NCI-H1930 (cell line): ENCODE measurements at places on chromosomes 3 and 15.
A peak's percentile ranks its signal among the peaks of the same experiment; 100 is the strongest.

DNA sequence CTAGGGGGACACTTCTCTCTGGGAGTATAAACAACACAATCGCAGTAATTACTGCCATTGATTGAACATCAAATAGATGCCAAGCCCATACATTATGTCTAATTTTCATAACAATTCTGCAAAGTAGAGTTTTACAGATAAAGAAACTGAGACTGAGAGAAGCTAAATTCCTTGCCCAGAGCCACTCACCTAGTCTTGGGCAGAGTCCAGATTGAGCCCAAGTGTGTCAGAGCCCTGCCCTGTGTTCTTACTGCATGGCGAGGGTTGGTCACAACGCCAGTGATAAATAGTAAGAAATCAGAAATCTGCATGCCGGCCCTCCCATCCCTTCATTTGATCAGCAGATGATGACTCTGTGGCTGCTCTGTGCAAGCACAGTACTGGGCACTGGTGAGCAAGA is 106.3 kb downstream of the C3orf70 start:
- no peak for DNase-seq

DNA sequence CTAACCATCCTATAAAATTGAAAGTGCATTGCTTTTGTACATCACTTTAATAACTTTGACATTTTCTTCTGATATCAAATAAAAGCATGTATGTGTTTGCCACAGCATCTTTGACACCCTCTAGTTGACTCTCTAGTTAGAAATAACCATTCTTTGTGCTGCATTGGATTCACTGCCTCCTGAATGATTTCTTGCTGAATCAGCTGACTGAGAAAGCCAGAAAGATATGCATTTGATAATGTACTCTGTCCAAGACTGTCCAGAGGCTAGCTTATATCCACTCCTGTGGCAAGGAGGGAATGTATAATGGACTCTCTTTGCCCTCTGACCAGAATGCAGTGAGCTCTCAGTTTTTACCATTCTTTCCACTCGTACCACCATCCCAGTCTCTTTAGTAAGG is 6.2 kb downstream of the RAB11A start:
- DNase-seq, result no peak

GRCh38 chr3:632571-633170 is 436.1 kb downstream of the CHL1 start:
- peak; percentile 56 for DNase-seq

GRCh38 chr15:30933293-30933692 is 29.6 kb downstream of the FAN1 start:
- no peak for DNase-seq

GRCh38 chr15:91624353-91624968 is 229.0 kb upstream of the SLCO3A1 start:
- DNase-seq, result no peak

- no peak for DNase-seq
Measured at GRCh38 chr15:52466134-52466701, 62.5 kb downstream of the MYO5A start.

GRCh38 chr3:194983620-194984019 is 287.3 kb downstream of the XXYLT1 start:
- no peak for DNase-seq

DNA sequence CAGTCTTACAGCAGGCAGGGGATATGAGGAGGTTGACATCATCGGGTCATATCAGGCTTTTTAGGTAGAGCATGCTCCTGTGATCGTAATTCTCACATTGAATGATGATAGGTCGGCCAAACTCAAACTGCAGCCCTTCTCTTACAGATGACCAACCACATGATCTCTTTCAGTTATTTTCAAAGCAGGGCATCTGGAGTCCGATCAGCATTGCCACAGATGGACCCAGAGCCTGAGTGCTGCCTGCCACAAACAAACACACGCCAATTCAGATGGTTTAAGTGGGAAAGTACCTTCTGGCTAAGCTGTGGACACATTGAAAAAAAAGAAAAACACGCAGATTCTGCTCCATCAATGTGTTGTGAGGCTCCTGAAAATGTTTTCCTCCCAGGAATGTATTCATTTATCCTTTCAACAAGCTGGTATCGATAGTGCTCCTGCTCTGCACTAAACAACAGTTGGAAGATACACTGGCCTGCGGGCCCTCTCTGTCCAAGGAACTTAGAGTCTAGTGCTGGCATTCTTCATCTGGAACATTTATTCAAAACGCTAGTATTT is 31.2 kb downstream of the ARPP21 start:
- no peak for DNase-seq

DNA sequence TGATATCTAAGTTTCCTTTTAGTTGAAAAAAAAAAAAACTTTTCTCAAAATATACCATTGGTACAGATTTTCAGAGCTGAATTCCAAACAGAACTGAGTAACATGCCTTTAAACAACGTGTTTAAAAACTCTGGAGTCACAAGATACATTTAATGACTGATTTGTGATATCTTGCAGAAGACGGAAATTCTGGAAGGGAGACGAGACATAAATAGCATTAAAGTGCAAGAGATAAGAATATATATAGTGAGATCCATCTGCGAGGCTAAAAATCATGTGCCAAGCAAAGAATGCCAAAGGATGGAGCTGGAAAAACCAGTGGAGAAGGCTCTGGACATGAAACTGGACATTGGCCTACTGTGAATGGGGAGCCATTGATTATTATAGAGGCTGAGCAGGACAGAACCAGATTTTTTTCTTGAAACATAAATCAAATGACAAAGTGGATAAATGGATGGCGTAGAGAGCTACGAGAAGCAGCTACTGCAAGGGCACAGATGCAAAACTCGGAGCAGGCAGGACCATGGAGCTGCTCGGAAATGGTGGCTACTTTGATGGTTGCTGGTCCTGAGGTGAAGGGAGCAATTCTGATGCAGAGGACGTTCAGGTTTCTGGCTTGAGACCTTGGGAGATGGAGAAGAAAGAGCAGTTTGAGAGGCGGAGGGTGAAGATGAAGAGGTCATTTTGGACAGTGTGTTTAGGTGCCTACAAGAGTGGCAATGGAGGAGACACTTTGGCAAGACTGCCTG is 88.8 kb downstream of the CPN2 start:
- no peak for DNase-seq

DNA sequence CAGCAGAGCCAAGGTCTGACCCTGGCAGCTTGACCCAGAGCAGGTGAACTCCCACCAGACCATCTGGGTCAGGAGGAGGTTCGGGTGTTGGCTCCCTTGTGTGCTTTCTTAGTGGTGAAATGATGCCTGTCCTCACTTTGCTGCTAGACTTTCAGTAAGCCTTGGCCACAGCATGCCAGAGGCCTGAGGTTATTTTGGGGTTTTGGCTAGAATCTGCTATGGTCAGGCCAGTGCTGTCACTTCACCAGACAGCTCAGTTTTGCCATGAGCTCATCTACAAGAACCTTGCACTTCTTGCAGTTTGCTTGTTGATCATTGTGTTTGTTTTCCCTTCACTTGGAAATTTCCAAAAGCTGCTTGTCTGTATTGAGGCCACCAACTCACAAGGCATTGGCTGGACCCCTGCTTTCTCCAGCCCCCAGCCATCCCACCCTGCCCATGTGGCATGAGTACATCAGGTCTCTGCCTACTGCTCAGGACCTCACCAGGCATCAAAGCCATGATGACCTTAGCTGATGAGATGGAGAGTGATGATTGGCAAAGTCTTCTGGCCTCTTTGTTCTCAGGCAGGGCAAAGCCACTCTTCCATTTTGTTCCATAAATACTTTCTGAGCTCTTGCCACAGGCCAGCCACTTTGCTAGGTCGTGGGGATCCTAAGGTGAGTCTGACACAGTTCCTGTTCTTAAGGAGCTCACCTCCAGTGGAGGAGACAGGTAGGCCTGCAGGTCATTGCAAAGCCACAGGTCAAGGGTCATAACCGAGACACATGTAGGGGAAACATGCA is 122.6 kb downstream of the ARNT2 start:
- DNase-seq, result no peak

DNA sequence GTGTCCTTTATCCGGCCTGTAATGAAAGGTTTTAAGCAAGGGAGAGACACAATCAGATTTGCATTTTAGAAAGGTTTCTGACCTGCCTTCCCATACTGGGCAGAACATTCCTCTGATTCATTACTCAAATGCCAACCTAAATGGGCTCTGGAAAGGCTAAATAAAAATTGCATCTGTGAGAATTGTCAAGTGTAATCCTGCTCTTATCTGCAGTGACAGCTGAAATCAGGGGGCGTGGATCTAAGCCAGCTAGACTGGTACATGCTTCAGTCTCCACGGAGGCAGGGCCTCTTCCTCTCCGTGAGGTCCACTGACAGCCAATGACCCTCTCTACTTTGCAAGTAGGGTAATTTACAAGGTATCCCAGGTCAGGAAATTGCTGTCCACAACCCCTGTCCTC is 32.5 kb upstream of the MINAR1 start:
- no peak for DNase-seq

GRCh38 chr3:13122081-13123012 is 49.1 kb upstream of the IQSEC1 start:
- no peak for DNase-seq

DNA sequence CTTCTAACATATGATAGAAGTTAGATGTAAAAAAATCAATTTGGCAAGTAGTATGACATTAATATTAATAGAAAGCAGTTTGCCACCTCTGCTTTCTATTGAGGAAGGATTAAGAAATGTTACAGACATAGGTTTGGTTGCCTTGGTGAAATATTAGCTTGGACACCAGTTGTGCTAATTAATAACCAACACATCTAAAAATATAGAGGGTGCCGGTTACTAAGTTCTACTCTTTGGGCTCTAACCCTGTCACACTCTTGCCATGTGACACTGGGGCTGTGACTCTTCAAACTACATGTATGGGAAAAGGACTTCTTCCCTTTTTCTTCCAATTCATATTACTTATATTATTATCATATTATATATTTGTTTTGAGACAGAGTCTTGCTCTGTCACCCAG is 64.4 kb downstream of the TRIM71 start:
- no peak for DNase-seq

- no peak for DNase-seq
Measured at GRCh38 chr3:44021651-44022594, 219.8 kb upstream of the TOPAZ1 start.

- DNase-seq, result no peak
Measured at GRCh38 chr3:121989943-121990342, 32.1 kb downstream of the ILDR1 start.

DNA sequence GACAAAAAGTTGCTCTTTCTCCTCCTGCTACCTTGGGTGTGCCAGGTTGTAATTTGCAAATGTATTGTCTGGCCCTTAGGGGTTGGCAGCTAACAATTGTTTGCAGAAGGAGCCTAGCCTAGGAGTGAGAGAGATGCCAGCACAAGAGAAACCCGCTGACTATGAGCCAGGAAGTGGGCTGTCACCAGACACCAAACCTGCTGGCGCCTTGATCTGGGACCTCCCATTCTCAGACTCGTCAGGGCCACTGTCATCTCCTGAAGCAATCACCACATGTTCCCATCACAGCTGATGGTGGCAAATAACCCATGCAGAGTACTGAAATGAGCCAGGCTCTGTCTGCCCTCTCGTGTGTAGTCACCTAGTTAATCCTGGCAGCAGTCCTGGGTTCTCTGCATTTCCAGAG is 406.4 kb upstream of the NPAP1 start:
- no peak for DNase-seq

DNA sequence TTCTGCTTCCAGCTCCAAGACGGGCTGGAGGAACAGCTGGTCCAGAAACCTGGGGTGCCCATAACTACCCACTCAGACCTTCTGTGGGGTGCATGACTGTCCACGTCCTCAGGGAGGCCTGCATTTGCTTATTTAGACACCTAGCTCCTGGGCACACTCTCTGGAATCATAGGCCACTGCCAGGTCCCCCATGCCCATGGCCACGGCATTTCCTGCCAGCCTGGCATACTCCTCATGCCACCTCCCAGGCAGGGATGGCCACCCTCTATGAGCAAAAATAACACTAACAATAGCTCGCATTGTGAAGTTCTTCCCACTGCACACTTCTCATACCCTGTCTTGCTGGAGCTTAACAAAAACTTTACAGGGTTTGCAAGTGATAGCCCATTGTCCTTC is 166.9 kb upstream of the TPM1 start:
- DNase-seq, result no peak

DNA sequence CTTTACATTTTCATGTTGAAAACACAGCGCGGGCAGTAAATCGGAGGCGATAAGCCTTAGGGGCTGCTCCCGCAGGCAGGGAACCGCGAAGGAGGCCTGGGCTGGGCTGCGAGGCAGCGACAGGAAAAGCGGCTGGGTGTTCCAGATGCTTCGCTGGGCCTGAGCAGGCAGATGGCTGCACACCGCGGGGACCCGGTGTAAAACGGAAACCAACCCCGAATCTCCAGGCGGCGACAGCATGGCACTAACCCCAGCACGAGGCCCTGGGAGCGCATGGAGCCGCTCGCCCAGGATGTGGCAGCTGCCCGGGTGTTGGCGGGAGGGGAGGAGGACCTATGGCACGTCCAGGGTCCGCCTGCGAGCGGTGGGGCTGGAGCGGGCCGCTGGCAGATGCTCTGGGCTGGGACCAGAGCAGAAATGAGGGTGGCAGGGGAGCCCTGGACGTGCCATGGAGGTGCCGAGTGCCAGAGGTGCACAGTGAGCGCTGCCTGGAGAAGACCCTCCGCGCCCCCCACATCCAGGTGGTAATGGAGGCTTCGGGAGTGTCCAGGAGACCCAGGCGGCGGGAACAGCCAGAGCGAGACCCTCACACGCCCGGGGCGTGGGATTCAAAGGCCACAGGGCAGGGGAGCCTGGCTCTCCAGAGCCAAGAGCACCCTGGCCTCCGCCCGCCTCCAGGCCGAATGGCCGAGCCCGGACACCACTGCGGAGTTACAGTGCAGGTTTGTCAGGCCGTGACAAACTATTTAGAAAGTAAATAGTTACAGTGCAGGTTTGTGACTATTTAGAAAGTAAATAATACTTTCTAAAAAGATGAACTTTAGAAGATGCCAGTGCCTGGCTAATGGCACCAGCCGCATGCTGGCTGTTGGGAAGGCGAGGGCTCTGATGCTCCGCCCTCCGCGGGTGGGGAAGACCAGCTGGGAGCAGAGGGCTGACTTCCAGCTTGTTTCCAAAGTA is 293.6 kb downstream of the OCA2 start:
- no peak for DNase-seq

DNA sequence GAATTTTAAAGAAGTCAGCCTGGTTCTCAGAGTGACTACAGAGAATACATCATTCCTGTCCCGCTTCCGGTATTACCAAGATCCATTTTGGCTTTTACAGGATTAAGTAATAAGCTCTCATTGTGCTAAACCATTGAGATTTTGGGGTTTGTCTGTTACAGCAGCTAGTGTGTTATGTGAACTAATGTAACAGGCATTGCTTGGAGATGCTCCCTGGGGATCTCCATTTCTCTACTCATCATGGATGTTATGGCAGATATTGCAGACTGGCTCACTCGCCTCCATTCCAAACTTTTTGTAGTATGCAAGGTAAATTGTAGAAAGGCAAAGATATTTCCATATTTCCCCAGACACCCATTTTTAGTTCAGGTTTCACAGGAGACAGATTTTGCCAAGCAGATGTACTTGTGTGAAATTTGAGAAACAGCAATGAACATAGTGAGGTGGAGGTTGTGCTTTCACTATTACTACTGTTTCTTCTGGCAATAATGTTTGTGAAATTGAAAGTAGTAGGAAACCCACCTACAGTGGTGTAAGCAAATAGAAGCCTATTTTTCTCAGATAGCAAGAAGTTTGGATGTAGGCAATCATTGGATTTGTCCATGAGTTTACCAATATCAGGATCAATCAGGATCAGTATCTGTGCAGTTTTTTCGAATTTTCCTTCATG is 177.1 kb upstream of the GALNT15 start:
- DNase-seq, result no peak

GRCh38 chr15:88106074-88106473 is 150.5 kb downstream of the NTRK3 start:
- no peak for DNase-seq
